ENCODE measurements at places on chromosomes 7 and 10.

DNA sequence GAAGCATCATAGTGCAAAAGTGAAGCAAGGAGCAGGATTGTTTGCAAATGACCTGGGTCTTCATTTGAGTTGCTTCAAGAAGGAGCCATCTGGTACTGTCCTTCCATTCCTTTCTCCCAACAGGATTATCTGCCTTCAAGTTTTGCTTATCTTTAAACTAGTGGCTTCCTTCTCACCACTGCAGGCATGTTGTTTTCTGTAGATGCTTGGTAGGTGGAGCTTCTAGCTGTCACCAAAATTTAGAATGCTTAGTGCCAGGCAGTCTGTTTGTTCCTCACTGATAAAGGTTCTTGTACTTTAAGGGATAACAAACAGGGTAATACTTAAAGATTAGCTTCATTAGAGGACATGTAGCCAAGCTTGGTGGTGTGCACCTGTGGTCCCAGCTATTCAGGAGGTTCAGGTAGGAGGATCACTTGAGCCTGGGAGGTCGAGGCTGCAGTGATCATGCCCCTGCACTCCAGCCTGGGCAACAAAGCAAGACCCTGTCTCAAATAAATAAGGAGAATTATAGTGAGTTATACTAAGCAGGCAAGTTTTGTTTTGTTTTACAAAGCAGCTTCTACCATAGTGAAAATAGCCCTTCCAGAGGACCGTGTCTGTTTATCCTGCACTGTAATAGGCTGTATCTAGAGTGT lies 5.7 kb downstream of the ARL5B start:
- DNase-seq, result no peak

DNA sequence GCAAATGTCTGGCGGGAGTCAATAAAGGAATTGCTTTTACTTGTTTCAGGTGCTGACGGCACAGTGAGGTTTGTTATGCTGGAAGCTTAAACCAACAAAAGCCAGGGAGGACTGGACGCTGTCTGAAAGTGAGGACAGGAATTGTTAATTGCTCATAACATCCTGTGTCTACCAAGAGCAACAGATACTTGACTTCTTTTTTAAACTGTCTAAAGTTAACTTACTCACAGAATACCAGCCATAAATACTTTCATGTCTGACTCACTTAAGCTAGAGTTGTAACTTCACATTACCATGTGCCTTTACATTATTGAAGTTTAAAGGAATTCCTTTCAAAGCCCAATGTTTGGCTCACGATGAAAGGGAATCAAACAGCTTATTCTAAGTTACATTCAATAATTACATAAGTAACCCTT lies 252.7 kb upstream of the SHH start:
- DNase-seq, result no peak

- no peak for DNase-seq
Measured at GRCh38 chr10:34889004-34889869, 74.1 kb upstream of the PARD3 start.

DNA sequence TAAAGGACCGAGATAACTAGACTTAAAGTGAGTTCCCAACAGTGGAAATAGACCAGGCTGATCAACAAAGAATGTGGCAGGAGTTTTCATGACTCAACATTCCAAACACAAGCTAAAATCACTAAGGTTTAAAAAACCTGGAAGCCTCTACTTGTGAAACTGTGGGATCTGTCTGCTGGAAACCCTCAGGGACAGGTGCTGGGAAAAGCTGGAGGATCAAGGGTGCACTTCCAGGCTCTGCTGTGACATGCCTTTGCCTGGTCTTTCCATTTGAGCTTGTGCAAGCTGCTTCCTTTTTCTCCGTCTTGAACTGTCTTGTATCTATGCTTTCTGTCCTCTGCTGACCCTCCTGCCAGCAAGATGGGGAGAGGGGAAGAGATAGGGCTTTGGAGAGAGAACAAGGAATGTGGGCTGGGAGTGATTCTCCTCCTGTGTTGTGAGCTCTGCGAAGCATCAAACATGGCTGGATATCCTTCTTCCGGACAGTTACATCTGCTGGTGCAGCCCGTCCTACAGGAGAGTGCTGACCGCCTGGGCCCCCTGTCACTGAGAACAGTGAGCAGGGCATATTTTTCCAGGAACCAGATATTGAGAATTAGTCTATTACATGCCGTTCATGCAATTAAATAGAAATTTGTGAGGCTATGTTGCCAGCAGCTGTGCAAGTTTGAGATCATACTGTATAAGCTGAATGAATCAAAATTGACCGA lies 25.5 kb downstream of the ARHGAP22 start:
- DNase-seq, result no peak

- DNase-seq, result no peak
Measured at GRCh38 chr10:86968994-86969355, 693 bp downstream of the ADIRF start.

- no peak for DNase-seq
Measured at GRCh38 chr10:49175587-49176309, 12.4 kb downstream of the TMEM273 start.

- no peak for DNase-seq
Measured at GRCh38 chr10:119364645-119365600, 157.6 kb downstream of the GRK5 start.

DNA sequence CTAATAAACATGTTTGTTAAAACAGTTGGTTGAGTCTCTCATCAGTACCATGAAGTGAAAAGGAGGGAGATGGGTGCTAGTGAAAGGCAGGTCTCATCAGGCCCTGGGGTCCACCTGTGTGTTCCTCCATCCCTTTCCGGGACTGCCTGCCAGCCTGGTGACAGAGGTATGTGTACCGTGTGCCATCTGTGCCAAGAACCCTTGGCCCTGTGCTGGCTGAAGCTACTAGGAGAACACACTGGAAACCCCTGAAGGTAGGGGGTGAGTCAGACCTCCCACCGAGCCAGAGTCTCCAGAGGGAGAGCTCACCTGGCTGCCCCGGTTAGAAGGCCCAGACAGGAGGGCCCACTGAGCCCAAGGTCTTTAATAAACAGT lies 2.3 kb downstream of the DDIT4 start:
- DNase-seq, result peak; percentile 64

GRCh38 chr7:23096518-23097290 lies 8.9 kb upstream of the KLHL7 start:
- no peak for DNase-seq

- DNase-seq, result no peak
Measured at GRCh38 chr10:58439632-58440364, 54.6 kb downstream of the TFAM start.

- no peak for DNase-seq
Measured at GRCh38 chr7:44341401-44341800, 16.0 kb upstream of the CAMK2B start.

DNA sequence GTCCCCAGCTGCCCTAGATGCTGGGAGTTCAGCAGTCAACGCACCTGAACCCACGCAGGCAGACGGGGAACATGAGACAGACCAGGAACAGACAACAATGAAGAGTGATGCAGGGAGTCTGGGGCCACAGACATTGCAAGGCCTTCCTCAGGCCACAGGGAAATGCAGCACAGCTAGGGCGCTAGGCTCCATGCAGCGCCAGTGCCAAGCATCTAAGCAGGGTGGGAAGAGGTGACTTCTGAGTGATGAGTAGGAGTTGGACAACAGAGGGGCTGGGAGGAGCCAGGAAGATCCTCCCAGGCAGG lies 7.7 kb upstream of the RET start:
- no peak for DNase-seq

DNA sequence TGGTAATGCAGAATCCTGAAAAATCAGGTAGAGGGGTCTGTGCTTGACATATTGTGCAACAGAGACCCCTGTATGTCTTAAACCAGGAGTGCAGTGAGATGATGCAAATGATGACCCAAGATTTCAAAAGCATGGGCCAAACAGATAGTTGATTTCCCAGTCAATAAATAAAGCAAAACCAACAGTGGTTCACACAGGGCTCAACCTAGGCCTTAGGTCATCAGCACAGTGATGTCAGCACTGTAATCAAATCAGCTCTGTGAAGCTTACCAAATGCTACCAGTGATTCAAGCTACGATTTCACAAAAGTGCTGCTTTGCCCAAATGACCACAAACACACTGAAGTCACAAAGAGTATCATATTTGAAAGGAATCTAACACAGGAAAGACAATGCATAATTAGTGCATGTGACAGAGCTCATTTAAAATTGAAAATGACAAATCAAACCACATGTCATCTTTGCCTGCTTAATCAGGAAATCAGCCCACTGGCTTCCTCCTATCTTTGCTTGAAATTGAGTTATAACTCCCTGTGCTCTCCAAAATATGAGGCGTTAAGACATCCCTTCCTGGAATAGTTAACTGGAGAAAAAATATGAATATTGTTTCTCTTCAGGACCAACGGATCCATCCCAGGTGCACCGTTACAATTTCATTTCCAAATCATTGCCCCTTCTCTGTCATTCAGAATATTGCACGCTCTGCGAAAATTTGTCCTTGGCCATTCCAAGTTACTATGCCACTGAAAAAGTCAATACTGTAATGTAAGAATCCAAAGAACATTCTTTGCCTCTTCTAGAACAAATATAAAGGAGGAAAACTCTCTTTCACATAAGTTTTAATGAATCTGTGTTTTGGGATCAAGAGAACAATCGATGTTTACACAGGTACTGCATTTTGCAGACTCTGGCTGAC lies 41.9 kb upstream of the ASL start:
- DNase-seq, result no peak

DNA sequence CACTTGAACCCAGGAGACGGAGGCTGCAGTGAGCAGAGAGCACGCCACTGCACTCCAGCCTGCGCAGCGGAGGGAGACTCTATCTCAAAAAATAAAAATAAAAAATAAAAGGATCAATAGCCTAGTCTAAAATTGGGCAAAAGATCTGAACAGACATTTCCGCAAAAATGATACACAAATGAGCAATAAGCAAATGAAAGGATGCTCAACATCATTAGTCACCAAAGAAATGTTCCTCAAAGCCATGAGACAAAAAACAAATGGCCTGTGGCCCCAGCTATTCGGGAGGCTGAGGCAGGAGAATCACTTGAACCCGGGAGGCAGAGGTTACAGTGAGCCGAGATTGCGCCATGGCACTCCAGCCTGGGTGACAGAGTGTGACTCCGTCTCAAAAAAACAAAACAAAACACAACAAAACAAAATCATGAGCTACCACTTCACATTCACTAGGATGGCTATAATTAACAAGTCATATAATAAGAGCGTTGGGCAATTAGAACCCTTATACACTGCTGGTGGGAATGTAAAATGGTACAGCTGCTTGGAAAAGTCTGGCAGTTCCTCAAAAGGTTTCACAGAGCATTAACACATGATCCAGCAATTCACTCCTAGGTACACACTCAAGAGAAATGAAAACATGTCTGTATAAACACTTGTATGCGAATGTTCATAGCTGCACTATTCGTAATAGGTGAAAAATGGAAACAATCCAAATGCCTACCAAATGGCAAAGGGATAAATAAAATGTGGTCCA lies 3.1 kb downstream of the DAGLB start:
- DNase-seq, result no peak

GRCh38 chr7:66666313-66666952 lies 37.8 kb downstream of the KCTD7 start:
- no peak for DNase-seq

GRCh38 chr10:82821043-82821442 lies 946.0 kb downstream of the NRG3 start:
- DNase-seq, result no peak
